ENCODE measurements at places on chromosomes 5 and 9. TPM values are rescaled to one million over a fixed set of nuclear protein-coding genes. Genes with fewer than 3 reads are reported as not detected.

TERT gene
- not detected for total RNA-seq

SMIM33 gene
- not detected for total RNA-seq

ZNF483 gene
- total RNA-seq = 8.9 TPM

CREB3 gene
- total RNA-seq = 20.9 TPM
